ENCODE measurements at places on chromosomes 12 and 14.

GRCh38 chr14:48140804-48141203, 465.4 kb upstream of the MDGA2 start:
- DNase-seq: no peak

GRCh38 chr12:81159856-81160255, 82.0 kb downstream of the ACSS3 start:
- DNase-seq: no peak

- no peak for DNase-seq
These were observed 24.4 kb downstream of the FBXW8 start for GRCh38 chr12:116934908-116935705.

DNA sequence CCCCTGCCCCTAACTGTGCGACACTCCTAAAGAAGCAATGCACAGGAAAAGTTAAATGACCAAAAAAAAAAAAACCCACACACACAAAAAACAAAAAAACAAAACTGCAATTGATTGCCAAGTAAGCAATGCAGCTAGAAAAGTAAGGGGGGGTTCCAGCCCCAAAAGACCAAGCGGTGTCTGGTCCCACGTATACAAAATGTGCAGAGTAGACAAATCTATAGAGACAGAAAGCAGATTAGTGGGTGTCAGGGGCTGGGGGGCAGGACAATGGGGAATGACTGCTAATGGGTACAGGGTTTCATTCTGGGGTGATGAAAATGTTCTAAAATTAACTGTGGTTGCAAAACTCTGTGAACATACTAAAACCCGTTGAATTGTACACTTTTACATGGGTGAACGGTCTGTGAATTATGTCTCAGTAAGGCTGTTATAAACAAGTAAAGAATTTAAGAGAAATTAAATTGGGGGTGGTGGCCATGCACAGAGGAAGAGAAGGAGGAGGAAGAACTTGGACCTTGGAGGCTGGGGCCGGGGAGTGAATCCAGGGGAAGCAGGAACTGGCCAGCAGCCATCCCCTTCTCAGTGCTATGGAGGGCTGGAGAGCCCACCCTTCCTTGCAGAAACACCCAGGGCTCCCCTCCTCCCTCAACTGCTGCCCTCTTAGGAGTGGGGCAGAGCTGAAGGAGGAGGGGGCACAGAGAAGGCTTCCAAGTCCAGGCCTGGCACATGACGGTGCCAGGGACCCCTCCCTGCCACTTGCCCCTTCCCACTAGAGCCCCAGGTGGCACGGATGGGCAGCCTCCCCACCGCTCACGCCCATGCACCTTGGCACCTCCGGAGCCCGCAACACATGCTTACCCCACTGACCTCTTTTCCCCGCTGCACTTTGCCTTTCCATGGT, 45.4 kb downstream of the KDM2B start:
- DNase-seq: no peak

GRCh38 chr12:8040791-8041190, 8.3 kb downstream of the FOXJ2 start:
- DNase-seq: no peak

- DNase-seq: no peak
These were observed 594.1 kb downstream of the NRXN3 start for GRCh38 chr14:78764240-78764639.

DNA sequence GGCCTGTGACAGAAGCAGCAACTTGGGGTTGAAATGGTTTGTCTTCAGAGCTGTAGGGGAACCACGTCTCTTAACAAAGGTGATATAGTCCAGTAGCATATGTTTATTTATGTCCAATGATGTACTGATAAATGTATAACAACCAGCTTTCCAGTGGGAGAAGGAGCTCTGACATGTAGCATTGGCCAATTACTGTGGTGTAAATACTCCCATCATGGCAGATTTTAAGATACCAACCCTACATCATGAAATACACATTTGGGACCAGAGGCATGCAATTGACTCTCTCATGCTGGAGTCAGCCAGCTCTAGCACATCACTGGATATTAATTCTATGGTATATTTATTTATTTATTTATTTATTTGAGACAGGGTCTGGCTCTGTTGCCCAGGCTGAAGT, 50.6 kb upstream of the CHST11 start:
- no peak for DNase-seq

GRCh38 chr12:116150452-116150851, 127.0 kb downstream of the MED13L start:
- no peak for DNase-seq

GRCh38 chr14:96536807-96537206, 34.6 kb downstream of the PAPOLA start:
- DNase-seq: no peak

DNA sequence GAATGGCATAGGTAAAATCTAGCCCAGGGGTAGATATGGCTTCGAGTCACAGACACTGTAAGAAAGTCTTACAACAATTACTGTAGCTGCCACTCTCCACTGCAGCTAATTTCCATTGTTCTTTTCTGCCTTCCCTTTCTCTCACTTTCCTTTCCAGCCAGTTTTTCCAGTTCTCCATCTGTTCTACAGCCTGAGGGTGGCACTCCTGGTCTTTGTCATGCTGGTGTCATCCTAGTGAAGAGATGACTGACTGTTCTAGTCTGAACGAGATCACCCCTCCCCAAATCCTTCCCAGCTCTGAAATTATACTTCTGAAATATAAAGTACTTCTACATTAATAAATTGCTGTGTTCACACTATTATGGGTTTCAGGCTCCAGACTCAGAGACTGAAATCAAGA, 74.2 kb upstream of the CSRP2 start:
- DNase-seq: peak; percentile 28

DNA sequence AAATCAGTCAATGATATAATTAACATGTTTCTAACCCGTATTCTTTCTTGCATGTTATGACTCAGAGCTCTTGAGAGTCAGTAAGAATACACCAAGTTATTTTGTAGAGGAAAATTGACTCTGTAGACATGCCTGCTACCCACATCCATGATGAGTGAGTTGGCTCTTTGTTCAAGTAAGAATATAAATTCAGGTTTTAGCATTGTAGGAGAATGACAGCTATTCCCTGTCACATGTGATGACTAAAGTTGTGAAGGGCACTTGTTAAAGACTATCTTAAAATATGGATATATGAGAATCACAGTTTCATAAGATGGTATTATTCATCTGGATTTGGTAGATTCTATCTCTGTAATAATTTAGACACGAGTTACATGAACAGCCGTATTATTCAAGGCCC, 209.1 kb downstream of the CCDC59 start:
- DNase-seq: no peak

GRCh38 chr12:126282691-126283090, 1217.5 kb downstream of the AACS start:
- no peak for DNase-seq

GRCh38 chr12:109686523-109686922, 27.1 kb upstream of the FAM222A start:
- no peak for DNase-seq

DNA sequence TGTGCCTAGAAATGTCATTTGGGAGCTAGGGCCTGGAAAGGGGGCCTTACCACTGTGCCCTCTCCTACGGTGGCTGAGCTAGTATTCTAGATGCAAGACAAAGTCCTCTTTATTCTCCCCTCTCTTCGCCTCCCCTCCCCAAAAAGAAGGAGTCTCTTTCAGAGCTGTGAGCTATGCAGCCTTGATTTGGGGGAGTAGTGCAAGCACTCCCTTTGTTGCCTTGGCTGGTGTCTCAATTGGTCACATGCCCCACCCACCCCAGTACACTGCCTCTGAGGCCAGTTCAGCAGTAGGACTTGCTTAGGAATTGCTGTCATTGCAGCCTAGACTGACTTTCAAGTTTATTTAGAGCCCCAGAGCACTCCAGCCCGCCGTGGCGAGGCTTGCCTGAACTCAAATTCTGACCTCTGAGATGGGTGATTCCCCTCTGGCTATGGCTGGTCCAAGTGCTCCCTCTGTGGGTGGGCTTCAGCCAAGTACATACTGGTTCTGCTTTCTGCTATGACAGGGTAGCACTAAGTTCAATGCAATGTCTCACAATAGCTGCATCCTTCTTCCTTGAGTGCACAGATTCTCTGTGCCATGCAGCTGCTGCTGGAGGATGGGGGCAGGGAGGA, 37.0 kb upstream of the FBXO33 start:
- peak; percentile 24 for DNase-seq

- peak; percentile 36 for DNase-seq
These were observed at the start of gene WSCD2 for GRCh38 chr12:108129017-108129812. TSS of gene WSCD2 (plus strand) at chr12:108129288. CDS start at chr12:108195833, 66,545 bp downstream.

- DNase-seq: no peak
These were observed 23.8 kb downstream of the ST8SIA1 start for GRCh38 chr12:22310709-22311108.

- no peak for DNase-seq
These were observed 36.6 kb downstream of the TSPAN9 start for GRCh38 chr12:3113671-3114325.

- no peak for DNase-seq
These were observed 499.3 kb downstream of the TMEM132D start for GRCh38 chr12:129404556-129404955.

GRCh38 chr12:47896633-47897032, 8.2 kb downstream of the VDR start:
- DNase-seq: peak; percentile 95

DNA sequence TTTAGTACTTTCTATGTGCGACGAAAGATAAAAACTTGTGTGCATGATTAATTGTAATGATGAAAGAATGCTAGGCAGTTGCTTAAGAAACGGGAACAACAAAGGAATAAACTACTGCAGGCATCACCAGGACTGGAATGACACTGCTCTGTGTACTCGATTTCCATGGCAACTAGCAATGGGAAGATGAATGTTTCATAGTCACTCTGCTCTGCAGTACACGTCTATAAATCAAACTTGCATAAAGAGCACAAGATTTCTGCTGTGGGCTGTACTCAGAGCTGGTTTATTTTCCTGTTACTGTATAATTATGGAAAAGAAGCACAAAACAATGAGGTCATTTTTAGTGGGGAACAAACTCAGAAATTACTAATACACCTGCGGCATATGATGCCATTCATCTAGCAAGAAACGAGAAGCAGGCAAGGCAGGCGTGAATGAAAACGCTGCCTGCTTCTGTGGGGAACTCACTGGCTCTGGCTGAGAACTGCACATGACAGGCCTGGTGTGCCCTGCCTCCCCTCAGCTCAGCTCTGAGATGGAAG, 41.8 kb downstream of the EFCAB11 start:
- DNase-seq: peak; percentile 59

DNA sequence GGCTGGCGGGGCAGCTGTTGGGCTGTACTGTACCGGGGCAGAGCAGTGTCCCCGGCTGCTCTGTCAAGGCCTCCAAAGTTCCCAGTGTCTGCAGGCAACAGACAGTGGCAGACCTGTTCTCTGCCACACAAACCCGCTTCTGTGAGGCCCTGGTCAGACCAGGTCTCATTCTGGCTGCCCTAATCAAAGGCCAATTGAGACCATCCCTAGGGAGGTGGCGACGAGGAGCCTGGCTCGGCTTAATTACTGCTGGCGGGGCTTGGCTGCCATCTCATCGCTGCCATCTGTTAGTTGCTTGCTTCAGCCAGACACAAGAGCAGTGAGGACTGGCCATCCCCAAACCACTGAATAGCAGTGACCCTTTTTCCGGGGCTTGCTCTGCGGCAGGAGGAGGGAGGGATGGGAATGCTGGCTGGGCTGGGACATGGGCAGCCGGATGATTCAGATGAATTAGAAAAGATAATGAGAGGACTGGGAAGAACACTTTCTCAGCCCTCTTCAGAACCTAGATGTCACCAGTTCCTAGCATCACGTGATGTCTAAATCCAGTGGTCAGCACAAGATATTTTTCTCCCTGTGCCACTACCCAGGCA, 24.5 kb downstream of the ERG28 start:
- DNase-seq: peak; percentile 7

- DNase-seq: no peak
These were observed 63.7 kb downstream of the FBXL14 start for GRCh38 chr12:1530592-1531152.

- DNase-seq: no peak
These were observed 16.9 kb downstream of the AEBP2 start for GRCh38 chr12:19456176-19456575.

- DNase-seq: peak; percentile 92
These were observed 23.3 kb downstream of the DMAC2L start for GRCh38 chr14:50335389-50335788.

DNA sequence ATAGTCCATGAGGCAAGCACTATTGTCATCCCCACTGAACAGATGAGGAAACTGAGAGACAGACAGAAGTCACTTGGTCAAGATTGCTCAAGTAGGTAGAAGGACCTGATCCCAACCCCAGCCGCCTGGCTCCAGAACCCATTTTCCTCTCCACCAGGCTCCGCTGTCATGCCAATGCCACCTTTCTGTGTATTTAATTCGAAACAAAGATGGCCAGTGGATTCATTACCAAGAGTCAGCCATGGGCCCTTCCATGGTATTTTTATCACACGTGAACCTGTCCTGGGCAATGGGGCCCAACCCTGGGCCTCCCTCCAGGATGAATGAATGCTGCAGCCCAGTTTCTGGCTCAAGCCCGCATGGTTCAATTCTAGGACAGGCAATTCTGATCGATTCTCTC, 673.4 kb downstream of the BCL11B start:
- no peak for DNase-seq

- DNase-seq: peak; percentile 23
These were observed 560 bp downstream of the LGALS3 start for GRCh38 chr14:55129428-55130195.

GRCh38 chr14:60204104-60204842, 39.1 kb upstream of the DHRS7 start:
- DNase-seq: peak; percentile 88

DNA sequence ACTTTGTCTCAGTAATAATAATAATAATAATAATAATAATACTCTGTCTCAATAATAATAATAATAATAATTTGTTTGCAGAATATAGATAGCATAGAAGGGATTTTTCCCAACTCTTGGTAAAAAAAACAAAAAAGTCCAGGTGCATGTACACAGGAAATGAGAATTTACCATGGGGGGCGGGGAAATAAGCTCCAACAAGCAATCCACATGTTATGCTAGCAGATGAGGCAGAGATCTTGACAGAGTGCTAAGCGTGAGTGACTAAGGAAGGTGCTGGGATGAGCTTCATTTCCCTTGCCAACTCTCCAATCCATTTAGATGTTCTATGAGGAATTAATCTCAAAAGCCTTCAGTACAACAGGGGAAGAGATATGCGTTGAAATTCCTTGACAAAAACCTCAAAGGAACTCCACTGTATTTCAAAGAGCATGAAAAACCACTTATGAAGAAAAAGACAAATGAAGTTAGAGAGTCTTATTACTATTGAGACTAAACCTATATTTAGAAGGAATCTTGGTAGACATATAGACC, 44.9 kb upstream of the GTF2A1 start:
- DNase-seq: no peak

DNA sequence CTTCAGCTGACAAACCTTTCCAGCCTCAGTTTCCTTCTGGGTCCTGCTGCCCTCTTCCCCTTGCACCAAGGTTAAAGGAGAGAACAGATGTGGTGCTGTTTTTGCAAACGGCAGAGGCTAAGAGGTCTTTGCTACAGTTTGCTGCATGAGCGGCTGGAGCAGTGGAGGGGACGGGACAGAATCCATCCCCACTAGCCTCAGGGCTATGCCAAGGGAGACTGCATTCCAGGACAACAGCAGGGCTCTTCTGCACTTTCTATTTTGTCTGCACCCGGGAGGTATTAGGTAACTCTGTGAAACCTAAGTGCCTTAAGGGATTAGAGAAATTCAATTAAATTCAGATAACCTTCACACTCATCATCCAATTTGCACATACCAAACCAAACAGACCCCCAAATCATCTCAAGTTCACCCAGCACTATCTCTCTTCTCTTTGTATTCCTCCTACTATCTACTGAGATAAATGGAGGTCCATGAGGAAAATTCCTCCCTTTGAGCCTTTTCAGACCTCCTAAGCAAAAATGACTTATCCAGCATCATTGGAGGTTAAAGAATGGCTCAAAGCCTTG, 103.8 kb upstream of the VRK1 start:
- no peak for DNase-seq

- no peak for DNase-seq
These were observed 287.2 kb downstream of the BCAT1 start for GRCh38 chr12:24661657-24662096.

Data from NCI-H146 (cell line).